ENCODE measurements at places on chromosomes 4 and X.

GRCh38 chrX:1464041-1464970, 11.6 kb upstream of the ASMTL start:
- DNase-seq, result no peak

- DNase-seq, result no peak
Observed at GRCh38 chrX:153371256-153371655, 29.9 kb downstream of the PNMA6E start.

- DNase-seq, result no peak
Observed at GRCh38 chr4:7924570-7924969, 15.1 kb downstream of the AFAP1 start.

- no peak for DNase-seq
Observed at GRCh38 chr4:107252571-107252970, 216.5 kb upstream of the DKK2 start.

DNA sequence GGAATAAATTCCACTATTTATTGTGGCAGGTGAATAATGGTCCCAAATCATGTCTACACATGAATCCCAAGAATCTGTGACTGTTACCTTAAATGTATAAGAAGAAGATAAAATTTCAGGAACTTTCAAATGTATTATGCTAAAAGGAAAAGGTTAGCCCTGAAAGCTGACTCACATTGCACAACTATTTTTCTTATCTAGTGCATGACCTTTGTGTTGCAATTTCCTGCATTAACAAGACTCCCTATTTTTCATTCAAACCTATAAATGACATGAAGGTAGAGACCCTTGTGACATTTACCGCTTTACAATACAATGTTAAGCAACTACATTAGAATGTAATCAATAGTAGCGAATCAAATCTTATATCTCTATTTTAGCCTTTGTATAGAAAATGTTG, 36.7 kb downstream of the UBQLN2 start:
- DNase-seq, result no peak

DNA sequence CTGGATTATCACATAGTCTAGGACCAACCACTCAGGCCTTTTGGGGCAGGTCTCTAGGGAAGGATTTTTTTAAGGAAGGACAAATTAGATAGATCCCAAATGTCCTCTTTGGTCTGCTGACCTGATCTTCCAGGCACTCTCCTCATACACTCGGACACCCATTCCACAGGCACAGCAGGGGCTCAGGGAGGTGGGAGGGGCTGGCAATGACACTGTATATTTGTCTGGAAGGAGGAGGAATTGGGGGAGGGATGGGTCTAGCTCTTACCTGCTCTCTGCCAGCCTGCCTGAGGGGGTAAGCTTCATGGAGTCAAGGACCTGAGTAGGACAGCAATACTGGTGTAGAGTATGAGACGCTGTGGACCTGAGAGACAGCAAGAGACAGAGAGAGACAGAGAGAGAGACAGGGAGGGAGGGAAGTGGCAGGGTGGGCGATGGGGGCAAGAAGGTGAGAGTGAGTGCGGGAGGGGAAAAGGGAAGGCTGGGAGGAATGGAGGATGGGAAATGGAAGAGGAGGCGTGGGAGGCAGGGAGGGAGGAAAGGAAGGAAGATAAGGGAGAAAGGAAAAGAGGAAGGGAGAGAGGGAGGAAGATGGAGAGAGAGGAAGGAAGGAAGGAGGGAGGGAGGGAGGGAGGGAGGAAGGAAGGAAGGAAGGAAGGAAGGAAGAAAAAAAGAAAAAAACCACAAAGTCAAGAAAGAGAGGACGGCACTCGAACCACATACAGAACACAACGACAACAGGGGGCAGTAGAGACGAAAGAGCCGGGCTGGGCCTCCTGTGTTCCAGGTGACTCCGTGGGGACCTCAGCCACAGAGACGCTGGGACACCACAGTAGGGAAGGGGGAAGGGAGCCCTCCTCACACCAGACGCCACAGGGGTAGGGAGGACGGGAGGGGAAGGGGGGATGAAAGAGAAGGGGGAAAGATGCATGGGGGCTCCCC, 1.8 kb downstream of the IQSEC2 start:
- DNase-seq, result no peak

DNA sequence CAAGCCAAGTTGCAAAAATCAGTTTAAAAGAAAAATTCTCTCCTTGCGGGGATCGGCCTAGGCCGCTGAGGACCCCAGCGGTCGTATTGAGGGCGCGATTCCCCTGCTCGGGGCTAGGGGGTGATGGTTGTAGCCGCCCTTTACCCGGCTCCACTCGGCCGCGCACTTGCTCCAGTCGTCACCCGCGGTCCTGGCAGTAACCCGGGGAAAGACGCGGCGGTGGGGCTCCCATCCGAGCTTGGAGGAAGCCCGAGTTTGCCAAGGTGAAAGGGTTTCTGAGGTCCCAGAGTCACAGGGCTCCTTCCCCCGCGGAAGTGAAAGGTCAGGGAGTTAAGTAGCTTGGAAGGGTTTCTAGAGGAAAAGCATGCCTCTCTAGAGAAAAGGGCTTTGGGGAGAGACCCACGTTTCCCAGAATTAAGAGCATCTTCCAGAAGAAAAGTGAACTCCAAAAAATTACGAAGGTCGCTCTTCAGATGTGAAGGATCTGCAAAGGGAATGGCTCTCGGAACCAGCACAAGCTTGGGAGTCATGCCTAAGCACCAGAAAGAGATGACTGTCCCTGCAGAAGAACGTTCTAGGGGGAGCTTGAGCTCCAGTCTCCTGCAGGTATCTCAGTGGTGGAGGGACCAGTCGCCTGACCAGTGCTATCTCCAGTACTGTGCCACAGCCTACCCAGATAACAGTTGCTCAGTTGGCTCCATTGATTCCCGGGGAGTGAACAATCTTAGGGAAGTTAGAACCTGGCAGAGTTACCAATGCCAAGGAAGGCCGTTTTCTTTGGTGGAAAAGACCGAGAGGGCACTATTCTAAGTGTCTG, 875 bp downstream of the LAP3 start:
- DNase-seq, result no peak

DNA sequence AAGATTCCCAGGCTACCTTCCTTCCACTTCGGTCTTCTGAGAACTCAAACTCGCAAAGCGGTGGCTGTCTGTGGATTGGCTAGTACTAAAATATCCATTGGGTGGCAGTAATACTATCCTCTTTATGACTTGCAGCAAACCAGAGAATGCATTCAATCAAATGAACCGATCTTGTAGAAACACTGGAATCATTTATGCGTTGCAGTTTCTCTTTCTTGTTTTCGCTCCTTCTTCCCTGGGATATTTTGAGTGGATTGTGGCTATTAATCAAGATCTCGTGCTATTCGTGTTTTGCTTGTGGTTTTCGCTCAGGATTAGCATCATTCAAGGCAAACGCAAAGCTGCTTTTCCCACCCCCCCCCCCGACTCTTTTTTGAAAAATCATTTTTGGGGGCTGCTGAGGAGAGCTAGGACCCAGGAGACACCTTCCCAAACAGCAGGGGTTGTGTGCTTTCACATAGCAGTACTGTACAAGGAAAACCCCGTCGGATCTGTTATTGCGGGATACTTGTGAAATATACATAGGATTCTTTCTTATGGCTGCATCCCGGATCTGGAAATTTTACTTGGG, at the start of gene IL1RAPL1:
TSS of gene IL1RAPL1 (plus strand) at position 466 of the 571 bp plus-strand sequence.
- DNase-seq, result no peak

DNA sequence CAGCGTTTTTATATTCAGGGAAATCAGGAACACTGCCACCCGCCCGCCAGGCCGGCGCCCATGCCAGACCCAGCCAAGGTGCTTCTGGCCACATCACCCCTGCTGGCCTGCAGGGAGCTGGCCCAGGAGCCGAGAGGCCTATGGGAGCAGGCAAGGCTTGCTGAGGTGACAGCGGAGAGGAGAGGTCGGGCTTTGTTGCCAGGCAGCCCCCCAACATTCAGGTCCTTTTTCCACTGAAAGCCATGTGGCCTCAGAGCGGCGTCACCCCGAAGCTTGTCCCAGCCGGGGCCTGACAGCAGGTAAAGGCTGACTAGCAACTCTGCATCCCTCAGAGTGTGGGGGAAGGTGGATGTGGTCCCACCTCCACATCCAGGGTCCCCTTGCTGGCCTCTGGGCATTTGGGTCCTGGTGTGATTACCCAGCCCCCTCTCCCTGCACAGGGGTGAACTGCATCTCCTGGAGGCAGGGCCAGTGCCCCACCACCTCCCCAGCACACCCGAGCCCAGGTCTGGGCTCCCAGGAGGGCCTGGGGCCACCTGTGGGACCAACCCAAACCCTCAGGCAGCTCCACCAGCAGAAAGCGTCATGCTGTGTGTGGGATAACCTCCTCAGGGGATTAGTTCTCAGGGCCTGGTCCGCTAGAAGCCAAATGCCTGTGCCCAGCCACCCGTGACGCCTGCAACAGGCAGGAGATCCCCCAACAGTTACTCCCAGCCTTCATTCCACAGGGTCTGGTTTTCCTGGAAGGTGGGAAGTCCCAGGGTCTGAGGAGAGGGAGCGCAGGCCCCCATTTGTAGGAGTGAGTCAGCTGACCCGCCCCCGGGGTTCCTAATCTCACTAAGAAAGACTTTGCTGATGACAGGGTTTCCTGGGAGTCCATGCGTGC, at the start of gene PDE6B:
TSS of gene PDE6B (plus strand) at position 869 of the 886 bp plus-strand sequence. CDS start 54 bp downstream, outside the sequence.
- DNase-seq, result no peak

DNA sequence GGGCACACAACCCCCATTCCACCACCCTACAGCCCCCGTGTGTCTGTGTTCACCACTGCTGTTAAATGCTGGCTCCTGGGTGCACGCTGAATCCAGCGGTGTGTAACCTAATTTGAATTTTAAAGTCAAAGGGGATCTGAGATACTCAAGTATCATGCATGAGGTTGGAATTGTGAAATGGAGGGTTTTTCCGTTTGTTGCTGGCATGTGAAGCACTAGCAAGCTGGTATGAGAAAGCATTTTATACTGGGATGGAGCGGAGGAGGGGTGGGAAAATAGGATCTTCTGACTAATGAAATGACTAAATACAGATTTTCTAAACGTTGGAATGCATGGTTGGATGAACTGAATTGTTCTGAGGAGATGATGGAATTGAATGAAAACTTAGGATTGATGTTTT, 36.9 kb upstream of the FAT1 start:
- no peak for DNase-seq

GRCh38 chr4:154838155-154838554, 57.1 kb downstream of the RBM46 start:
- no peak for DNase-seq

- no peak for DNase-seq
Observed at GRCh38 chr4:174444390-174444789, 77.9 kb downstream of the HPGD start.

- no peak for DNase-seq
Observed at GRCh38 chr4:185334326-185334725, 61.4 kb downstream of the LRP2BP start.

GRCh38 chr4:40576651-40577480, 52.8 kb downstream of the RBM47 start:
- DNase-seq, result peak; percentile 7

DNA sequence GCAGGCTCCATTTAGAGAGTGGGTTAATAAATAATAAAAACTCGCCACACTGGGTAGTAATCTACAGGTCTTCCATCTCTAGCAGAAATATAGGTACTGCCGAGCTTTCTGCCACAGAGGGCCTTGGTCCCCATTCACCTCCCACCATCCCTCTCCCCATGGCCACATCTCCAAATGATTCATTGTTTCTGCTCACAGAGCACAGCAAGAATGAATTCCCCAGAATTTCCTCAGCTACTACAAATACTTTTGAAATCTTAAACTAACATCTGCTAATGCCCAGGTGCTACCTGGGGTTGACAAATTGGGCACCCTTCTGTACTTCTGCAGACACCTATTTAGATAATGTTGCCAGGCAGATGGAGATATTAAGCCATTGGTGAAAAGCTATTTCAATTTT, 5.1 kb downstream of the PHEX start:
- no peak for DNase-seq

GRCh38 chr4:81412946-81413495, 58.7 kb downstream of the RASGEF1B start:
- DNase-seq, result no peak

- DNase-seq, result no peak
Observed at GRCh38 chr4:89781321-89781720, 55.6 kb downstream of the SNCA start.

- no peak for DNase-seq
Observed at GRCh38 chr4:2788101-2788500, 4.8 kb upstream of the SH3BP2 start.

GRCh38 chr4:172688534-172688933, 480.1 kb upstream of the GALNT7 start:
- DNase-seq, result no peak

DNA sequence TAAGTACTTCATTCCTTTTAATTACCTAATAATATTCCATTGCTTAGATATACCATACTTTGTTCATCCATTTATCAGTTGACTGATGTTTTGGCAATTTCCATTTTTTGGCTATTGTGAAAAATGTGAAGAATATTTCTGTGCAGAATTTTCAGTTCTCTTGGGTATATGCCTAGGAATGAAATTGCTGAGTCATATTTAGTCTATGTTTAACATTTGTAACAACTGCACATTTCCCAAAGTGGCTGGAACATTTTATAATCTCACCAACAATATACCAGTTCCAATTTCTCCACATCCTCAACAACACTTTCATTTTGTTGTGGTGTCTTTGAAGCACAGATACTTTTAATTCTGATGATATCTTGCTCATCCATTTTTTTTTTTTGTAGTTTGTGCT, 215.5 kb downstream of the PDGFC start:
- no peak for DNase-seq

GRCh38 chrX:41946235-41946634, 22.9 kb upstream of the CASK start:
- no peak for DNase-seq

GRCh38 chr4:25117274-25117673, 43.0 kb downstream of the SEPSECS start:
- DNase-seq, result no peak

DNA sequence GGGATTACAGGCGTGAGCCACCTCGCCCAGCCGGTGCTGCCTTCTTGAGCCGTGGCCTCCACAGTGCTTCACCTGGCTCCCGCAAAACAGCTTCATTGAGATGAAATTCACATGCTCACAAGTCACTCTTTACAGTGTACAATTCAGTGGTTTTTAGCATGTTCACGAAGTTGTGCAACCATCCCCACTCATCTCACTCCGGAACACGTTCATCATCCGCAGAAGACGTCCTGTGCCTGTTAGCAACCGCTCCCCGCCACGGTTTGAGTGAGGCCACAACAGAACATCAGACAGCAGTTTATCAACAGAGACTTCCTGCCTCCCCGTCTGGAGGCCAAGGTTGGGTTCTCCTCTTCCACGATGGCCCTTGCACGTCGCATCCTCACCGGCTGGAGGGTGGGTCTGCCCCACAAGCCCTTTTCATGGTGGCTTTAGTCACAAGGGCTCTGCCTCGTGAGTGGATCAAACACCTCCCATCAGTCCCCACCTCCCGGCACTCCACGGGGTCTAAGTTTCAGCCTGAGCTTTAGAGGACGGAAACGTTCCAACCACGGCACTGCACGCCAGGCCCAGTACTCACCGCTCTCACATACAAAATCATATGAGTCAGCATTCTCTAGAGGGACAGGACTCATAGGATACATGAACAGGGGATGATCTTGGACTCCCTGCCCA, 29.6 kb upstream of the SPON2 start:
- DNase-seq, result peak; percentile 73

DNA sequence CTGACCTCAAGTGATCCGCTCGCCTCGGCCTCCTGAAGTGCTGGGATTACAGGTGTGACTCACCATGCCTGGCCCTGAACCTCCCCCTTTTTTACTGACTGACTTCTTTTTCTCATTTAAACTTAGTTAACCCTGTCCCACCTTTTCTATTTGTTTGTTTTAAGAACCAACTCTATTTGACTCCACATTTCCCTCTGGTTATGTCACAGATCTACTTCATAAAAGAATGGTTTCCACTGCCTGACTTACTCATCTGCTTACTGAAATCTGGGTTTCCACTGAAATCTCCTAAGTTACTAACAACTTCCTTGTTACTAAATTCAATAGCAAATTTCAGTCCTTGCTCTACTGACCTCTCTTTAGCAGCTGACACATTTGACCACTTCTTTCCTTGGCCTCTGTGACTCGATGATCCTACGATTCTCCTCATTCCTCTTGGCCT, 28.0 kb upstream of the NSUN7 start:
- no peak for DNase-seq
